NCI-H2171 (cell line): ENCODE measurements at places on chromosomes 4 and X.

GRCh38 chrX:17769701-17770269 is 32.5 kb downstream of the SCML1 start:
- no peak for DNase-seq

DNA sequence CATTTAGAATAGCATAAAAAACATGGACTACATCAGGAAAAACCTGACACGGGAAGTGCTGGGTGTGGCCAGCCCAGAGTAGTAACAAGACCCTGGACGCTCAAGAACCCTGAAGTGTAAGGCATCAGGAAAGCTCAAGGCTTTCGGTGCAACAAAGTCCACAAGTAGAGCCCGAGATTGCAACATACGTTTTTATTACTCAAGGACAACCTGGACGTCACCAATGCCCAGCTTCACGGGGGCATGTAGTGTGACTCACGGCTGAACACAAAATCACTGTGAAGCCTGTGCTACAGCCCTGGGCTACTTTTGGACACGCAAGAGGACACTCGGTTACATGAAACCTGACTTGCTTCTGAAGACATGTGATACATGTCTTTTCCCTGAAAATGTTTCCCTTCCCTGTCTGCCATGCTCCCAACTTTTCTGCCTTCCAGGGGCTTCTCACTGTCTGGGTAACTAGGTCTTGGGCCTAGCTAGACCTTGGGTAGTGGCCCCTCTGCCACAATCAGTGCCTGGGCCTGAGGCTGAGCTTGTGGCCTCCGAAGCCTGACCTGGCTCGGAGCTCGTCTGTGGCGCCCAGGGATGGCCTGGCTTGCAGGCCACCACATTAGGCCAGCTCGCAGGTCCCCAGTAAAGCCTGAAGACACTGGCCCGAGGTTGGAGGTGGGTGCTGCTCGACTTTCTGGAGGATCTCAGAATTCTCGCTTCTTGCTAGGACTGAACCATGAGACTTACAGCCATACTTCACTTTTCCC is 9.2 kb downstream of the IRAK1 start:
- DNase-seq, result no peak

- DNase-seq, result no peak
These were observed 28.1 kb upstream of the HPSE start for GRCh38 chr4:83362492-83363329.

DNA sequence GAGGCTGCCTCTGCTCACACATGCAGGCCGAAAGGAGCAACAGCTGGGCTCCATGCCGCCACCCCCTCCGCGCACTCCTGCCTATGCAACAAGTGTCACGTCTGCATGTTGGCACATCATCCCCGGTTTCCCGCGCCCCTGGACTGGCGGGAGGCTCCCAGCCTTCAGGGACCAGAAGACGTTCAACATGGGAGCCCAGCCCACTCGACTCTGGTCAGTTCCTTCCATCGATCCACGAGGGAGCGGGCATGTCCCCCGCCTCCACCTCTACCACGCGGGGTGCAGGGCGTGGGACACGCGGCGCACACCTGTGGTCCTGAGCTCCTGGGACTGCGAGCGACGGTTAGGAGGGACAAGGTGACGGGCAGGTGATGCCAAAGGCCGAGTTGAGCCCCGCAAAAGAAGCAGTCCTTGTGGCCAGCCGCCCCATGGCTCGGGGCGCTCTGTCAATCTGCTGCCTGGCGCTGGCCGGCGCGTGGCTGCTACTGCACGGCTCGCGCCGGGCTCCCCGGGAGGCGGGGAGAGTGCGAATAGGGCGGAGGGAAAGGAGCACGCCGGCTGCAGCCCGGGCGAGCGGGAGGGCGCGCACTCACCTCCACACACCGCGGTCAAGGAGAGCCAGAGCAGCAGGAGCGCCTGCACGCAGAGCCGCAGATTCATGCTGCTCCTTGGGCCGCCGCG is 645 bp downstream of the APLN start:
- DNase-seq, result peak; percentile 4

DNA sequence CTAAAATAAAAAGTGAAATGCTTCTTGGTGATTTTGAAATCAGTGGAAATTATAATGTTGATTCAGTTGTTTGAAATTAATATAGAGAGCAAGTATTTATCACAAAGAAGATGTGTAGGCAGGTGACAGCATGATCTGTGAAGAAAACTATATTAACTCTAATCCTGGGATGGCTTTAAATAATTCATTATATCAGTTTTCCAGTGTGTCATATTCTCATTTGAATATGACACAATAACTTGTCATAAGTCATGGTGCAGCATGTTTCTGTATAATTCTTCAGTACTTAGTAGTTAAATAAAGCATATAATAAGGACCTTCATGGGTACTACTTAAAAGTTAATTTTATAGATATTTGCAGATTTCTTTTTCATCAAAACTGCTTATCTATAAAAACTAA is 573.6 kb downstream of the INPP4B start:
- DNase-seq, result no peak

DNA sequence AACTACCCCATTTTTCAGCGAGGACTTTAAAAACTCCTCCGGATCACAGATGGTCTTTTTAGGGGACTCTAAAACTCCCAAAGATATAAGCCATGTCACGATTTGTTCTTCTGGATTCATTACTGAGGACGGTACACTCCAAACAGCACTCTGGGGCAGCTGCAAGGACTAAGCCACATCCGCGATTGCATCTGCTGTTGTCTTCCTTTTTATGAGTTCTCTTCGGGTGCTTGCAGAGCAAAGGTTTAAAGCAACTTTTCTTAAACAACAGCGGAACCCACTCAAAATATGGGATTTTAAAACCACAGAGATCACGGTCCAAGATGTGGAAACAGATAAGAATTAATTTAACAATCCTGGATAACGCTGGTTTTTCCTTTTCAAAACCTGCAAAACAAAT is at the start of gene ARHGEF6:
Gene ARHGEF6, minus strand, starts transcription at position 170 of the 400 bp plus-strand sequence. Its CDS starts 50 bp downstream, at position 120.
- no peak for DNase-seq

DNA sequence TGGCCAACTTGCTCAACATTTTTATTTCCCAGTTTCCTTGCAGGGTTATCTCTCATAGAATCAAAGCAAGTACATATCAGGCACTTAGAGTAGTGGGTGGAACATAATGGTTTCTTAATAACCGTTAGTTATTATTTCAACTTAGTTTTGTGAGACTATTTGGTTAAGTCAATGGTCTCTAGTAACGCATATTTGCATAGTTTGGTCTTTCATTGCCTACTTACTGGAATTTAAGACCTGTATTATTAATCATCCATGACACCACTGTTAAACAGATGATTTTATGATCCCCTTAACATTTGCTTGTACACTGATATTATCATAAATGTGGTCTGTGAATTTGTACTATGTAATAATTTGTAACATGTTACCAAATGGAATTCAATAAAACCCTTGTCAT is 70.9 kb upstream of the SMIM31 start:
- DNase-seq, result no peak

GRCh38 chr4:4249866-4250265 is 1.8 kb upstream of the TMEM128 start:
- no peak for DNase-seq

- no peak for DNase-seq
These were observed 63.2 kb downstream of the VEGFC start for GRCh38 chr4:176729489-176729888.

GRCh38 chr4:186882293-186882692 is 158.6 kb upstream of the FAT1 start:
- DNase-seq, result no peak

DNA sequence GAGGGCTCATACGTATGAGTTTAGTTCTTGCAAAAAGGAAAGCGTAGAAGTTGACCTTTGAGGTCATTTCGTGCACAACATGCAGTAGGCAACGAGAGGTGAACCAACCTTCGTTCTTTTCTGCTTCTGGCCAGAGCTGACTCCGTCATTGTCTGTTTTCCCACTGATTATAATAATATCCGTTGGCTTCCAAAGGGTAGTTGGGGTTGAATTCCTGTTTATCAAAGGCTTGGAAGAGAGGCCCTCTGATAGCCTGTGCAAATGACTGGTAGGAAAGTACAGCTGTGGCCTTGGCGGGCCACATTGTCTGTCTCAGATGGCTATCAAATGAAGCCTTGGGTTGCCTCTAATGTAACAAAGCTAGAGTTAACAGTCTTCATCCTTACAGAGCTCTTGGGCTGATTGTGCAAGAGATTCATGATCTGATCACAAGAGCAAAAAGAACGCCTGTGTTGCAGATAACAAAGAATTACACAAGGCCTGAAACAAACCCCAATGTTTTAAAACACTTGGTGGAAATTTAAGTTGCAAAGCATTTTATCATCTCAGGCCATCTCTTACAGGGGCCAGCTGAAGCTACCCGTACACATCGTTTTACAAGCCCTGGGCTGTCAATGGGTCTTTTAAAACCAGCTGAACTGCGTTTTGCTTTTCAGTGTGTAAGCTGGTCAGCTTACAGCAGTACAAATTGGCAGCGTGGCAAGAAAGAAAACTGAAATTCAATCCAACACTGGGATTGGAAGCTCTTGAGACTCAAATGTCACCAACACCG is 46.1 kb upstream of the FAM9C start:
- no peak for DNase-seq

GRCh38 chr4:165209796-165210195 is 2.4 kb downstream of the KLHL2 start:
- DNase-seq, result no peak

- no peak for DNase-seq
These were observed 67.4 kb upstream of the PCDH18 start for GRCh38 chr4:137599734-137600133.
